ENCODE measurements at places on chromosomes 12 and 14.

GRCh38 chr12:53622724-53623123 lies 3.5 kb downstream of the ATF7 start:
- no peaks in the 10 kb centered on the region for H3K27me3 ChIP-seq
- no peak for DNase-seq
- H3K4me3 ChIP-seq: no peak overlapping the region
- peaks cover 22% of the 10 kb centered on the region for H3K4me1 ChIP-seq

DNA sequence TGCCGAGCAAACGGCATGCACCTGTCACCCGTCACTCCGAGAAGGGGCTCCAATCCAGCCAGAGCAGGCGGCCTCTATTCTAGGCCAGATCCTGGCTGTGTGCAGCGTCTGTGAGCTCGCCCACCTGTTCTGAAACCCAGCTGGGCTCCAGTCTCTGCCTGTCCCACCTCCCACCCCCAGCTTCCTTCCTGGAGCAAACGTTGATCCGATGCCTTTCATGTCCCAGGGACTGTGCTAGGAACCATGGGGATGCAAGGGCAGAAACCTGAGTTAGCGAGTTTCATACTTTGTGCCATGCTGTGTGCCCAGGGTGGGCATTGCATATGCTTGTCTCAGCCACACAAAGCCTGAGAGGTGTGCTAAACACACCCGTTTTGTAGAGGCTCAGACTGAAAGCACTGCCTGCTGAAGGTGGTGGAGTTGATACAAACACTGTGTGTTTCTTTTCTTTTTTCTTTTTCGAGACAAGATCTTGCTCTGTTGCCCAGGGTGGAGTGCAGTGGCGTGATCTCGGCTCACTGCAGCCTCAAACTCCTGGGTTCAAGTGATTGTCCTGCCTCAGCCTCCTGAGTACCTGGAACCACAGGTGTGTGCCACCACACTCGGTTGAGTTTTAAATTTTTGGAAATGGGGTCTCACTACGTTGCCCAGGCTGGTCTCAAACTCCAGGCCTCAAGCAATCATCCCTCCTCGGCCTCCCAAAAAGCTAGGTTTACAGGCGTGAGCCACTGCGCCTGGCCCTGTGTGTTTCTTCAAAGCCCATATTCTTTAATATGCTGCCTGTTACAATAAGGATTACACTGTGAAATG lies 84.1 kb upstream of the MED13L start:
- no peaks in the 10 kb centered on the region for H3K27me3 ChIP-seq
- no peaks in the 10 kb centered on the region for H3K36me3 ChIP-seq
- no peak overlapping the region for H3K4me3 ChIP-seq
- no peak overlapping the region for H3K27ac ChIP-seq

DNA sequence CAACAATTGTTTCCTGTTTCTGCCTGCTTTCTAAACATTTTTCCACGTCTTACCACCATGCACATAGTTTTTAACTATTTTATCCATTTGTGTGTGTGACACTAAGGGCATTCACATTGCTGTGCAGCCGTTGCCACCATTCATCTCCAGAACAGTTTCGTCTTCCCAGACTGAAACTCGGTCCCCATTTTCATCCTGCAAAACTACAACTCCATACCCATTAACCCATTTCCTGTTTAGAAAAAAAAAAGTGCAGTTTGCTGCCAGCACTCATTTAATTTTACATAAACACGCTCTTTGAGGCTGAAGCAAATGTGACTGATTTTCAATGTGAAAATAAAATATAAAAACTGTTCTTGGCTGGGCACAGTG lies 15.5 kb downstream of the UBC start:
- no peak overlapping the region for H3K4me3 ChIP-seq
- no peaks in the 10 kb centered on the region for H3K4me1 ChIP-seq
- H3K27ac ChIP-seq: no peak overlapping the region
- no peaks in the 10 kb centered on the region for H3K27me3 ChIP-seq

GRCh38 chr14:104542871-104543830 lies 36.4 kb upstream of the C14orf180 start:
- H3K4me3 ChIP-seq: no peak overlapping the region
- no peak overlapping the region for H3K27ac ChIP-seq
- H3K27me3 ChIP-seq: no peaks in the 10 kb centered on the region
- no peaks in the 10 kb centered on the region for H3K4me1 ChIP-seq
- no peaks in the 10 kb centered on the region for H3K36me3 ChIP-seq

DNA sequence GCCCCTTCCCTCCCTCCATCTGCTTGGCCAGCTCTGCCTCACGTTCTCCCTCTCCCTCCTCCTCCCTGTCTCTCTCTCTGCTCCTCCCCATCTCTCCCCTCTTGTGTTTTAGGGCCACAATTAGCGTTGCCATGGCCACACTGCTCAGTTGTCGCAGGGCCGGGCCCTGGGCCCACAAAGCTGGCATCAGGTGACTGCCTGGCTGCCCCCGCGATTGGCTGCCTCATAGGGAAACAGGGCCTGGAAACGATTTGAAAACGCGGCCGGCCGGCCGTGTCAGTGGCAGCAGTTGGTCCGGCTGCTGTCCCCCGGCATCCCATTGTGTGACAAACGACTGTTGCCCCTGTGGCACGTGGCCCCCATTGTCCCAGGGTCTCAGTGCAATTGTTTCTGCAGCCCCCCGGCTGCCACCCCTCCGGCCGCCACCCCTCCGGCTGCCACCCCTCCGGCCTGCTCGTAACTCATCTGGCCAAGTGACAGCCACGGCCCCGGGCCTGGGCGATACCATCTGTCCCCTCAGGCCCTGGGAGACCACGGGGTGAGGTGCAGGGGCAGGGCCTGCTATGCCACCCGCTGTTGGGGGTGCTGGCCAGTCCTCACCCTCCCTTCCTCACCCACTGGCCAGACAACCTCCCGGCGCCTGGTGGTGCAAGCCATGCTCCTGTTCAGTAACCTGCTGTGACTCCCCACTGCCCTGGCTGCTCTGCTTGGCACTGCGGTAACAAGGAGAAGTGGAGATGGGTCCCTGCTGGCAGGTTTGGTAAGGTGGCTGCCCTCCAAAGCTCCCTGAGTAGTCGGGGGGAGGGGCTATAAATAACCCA lies 17.4 kb downstream of the FOXN4 start:
- peaks cover 5% of the 10 kb centered on the region for H3K27me3 ChIP-seq
- no peak for DNase-seq
- H3K4me3 ChIP-seq: no peak overlapping the region
- H3K27ac ChIP-seq: no peak overlapping the region
- no peaks in the 10 kb centered on the region for H3K36me3 ChIP-seq
- H3K4me1 ChIP-seq: no peaks in the 10 kb centered on the region

DNA sequence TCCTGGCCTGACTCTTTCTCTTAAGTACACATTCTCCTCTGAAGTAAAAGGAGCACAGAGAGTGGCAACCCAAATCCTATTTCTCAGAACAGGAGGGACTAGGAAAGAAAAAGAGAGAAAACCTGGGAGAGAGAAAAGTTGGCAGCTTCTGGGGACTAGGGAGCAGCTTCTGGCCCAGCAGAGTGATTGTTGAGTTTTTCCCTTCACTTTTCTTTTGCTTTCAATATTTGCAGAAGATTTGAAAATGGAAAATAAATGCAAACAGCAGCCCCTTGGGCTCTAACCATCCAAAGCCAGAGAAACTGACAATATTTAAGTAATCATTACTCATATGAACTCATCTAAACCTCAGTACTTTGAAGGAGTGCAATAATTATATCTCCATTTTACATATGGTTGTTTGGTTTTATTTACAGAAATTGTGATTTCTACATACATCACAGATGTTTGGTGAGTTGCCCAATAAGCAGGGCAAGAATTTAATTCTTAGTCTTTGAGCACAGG lies 28.8 kb upstream of the IGF1 start:
- H3K36me3 ChIP-seq: no peaks in the 10 kb centered on the region
- no peaks in the 10 kb centered on the region for H3K4me1 ChIP-seq
- DNase-seq: no peak
- no peak overlapping the region for H3K27ac ChIP-seq
- no peak overlapping the region for H3K4me3 ChIP-seq

DNA sequence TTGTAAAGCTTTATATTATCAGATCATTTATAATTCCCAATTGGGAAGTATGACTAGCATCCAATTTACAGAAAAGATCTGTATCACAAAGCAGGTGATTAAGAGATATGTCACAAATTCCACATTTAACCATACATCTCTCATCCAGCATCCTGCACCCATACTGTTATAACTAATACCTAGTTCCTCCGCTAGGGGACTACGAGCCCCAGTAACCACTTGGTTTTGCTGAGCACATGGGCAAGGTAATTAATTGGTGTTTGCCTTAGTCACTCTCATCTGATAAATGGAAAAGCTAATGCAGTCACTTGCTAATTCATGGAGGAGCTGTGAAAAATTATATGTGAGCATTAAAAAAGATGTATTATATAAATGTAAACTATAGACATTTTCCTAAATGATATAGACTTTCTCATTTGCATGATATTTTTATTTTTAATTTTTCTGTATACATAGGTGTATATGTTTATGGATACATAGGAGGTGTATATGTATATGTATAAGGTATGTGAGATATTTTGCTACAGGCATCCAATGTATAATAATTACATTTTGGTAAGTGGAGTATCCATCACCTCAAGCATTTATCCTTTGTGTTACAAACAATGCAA lies 1031.8 kb downstream of the GALC start:
- no peak overlapping the region for H3K4me3 ChIP-seq
- H3K36me3 ChIP-seq: no peaks in the 10 kb centered on the region
- no peak for DNase-seq
- H3K4me1 ChIP-seq: no peaks in the 10 kb centered on the region
- H3K27ac ChIP-seq: no peak overlapping the region

- peak overlapping the region; percentile 43 for H3K27ac ChIP-seq
- H3K36me3 ChIP-seq: peaks cover 78% of the 10 kb centered on the region
- no peak for DNase-seq
- H3K4me3 ChIP-seq: peak overlapping the region; percentile 0
- H3K4me1 ChIP-seq: peaks cover 27% of the 10 kb centered on the region
Measured at GRCh38 chr12:4292341-4293073, 18.9 kb downstream of the CCND2 start.
